ENCODE measurements at places on chromosomes 7 and 10.

- no peaks in the 10 kb centered on the region for H3K4me1 ChIP-seq
- no peaks in the 10 kb centered on the region for H3K27me3 ChIP-seq
- H3K4me3 ChIP-seq = no peak overlapping the region
- no peak overlapping the region for H3K27ac ChIP-seq
- no peak for DNase-seq
- no peaks in the 10 kb centered on the region for H3K36me3 ChIP-seq
Measured at GRCh38 chr7:15280078-15280733, 281.6 kb downstream of the AGMO start.

DNA sequence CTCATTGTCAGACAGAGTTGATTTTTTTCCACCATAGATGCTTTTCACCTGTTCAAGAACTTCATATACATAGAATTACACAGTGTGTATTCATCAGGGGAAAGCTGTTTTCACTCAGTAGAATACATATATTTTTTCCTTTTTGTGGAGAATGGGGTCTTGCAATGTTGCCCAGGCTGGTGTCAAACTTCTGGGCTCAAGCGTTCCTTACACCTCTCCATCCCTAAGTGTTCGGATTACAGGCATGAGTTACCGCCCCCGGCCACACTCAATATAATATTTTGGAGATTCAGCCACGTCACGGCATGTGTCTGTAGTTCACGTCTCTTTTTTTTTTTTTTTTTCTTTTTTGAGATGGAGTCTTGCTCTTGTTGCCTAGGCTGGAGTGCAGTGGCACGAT is 7.5 kb upstream of the SMC3 start:
- H3K36me3 ChIP-seq = no peaks in the 10 kb centered on the region
- H3K4me1 ChIP-seq = no peaks in the 10 kb centered on the region
- no peak overlapping the region for H3K4me3 ChIP-seq
- H3K27ac ChIP-seq = no peak overlapping the region
- DNase-seq = no peak
- no peaks in the 10 kb centered on the region for H3K27me3 ChIP-seq

GRCh38 chr7:157676456-157677255 is 339.9 kb downstream of the DNAJB6 start:
- H3K27me3 ChIP-seq = peaks cover 48% of the 10 kb centered on the region
- no peaks in the 10 kb centered on the region for H3K36me3 ChIP-seq
- H3K4me1 ChIP-seq = no peaks in the 10 kb centered on the region
- no peak overlapping the region for H3K4me3 ChIP-seq
- no peak overlapping the region for H3K27ac ChIP-seq
- DNase-seq = no peak

DNA sequence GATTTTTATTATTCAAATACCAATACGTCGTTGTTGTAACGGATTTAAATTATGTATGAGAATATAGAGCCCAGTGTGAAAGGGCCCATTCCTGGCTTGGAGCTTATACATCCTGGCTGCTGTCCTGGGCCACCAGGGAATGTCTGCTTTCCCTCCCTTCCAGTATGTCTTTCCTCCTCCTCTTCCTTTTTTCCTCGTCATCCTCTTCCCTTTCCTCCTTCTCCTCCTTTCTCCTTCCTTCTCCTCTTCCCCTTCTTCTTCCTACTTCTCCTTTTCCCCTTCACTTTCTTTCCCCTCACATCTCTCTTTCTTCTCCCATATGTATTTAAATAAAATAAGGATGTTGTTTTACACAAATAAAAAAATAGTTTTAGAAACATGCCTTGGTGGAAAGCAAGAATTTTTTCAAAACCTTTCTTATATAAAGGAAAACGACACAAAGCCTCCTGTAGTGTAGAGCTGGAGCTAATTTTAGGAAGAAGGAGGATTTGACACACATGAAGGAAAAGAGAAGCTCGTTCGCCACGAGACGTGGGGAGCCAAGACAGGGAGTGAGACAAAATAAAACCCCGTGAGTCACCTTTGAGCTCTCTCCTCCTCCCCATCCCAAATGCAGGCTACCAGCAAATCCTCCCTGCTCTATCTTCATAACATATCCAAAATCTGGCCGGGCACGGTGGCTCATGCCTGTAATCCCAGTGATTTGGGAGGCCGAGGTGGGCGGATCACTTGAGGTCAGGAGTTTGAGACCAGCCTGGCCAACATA is 301.1 kb upstream of the LYZL1 start:
- DNase-seq = no peak
- peaks cover 15% of the 10 kb centered on the region for H3K4me1 ChIP-seq
- H3K27me3 ChIP-seq = no peaks in the 10 kb centered on the region
- H3K27ac ChIP-seq = no peak overlapping the region

DNA sequence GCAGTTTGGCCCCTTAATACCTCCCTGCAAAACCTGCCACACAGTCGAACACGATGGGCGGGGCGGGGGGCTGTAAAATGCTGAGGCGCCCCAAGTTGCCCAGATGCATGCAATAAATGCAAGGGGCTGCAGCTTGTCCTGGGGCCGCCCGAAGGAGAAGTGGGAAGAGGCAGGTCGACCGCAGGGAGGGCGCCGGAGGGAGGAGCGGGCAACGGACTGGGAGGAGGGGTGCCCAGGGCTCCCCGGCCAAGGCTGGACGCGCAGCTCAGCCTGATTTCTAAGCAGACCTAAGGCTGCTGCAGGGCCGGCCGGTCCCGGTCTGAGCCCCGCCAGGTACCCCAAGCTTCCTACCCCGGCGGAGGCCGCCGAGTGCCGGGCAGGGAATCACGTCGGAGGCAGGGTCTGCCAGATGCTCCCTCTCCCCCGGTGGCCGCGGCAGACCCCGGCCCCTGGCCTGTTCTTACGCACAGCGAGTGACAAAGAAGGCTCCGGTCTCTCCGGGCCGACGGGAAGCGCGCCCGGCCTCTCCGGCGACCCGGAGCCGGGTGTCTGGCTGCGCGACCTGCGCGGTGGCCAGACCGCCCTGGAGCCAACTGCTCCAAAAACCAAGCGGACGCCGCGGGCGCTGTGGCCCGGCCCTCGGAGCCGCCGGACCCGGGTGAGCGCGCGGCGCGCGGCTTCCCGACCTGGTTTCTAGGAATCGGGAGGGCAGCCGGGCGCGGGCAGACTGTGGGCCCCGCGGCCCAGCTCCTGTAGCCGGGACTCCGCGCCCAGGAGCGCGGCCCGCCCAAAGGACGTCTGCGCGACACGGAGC is 744 bp upstream of the EBF3 start:
- no peak overlapping the region for H3K4me3 ChIP-seq
- H3K4me1 ChIP-seq = peaks cover 15% of the 10 kb centered on the region
- H3K27me3 ChIP-seq = peaks cover 98% of the 10 kb centered on the region
- no peaks in the 10 kb centered on the region for H3K36me3 ChIP-seq
- H3K27ac ChIP-seq = no peak overlapping the region

DNA sequence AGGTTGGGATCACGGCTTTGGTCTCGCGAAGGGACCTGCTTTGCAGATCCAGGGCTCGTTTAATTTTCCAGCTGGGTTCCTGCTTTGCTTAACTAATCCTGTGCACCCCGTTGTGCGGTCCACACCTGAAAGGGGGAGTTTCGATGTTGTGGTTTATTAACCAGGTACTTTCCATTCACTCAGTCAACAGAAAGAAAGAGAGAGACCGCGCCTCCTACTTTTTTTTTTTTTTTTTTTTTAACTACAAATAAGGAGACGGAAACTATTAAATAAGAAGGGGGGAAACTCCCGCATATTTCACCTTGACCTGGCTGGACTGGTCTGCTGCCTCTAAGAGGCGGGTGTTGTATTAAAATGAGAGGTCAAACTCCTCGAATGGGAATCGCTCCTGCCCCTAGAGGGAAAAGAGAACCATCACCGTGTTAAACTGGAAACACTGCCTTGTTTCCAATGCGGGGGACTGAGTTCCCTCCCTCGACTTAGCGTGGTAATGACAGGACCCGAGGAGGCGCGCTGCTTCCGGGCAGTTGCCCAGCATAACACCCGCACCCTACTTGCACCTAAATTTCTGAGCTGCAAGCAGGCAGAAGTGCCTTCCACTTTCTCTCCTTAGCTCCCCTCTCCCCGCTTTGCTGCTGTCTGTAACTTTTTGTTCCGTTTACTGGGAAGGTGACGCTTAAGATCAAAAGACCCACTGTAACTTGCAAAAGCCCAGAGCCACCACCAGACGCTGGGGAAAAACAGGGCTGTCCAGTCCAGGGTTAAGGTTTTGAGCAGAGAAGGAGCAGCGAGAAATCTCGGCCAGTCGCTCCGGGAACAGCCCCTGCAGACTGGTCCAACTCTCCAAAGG is 1.1 kb upstream of the ITGB8 start:
- H3K27me3 ChIP-seq = peaks cover 60% of the 10 kb centered on the region
- H3K4me3 ChIP-seq = peak overlapping the region; percentile 52
- peak; percentile 81 for DNase-seq
- H3K27ac ChIP-seq = no peak overlapping the region
- H3K36me3 ChIP-seq = no peaks in the 10 kb centered on the region
- H3K4me1 ChIP-seq = peaks cover 3% of the 10 kb centered on the region

DNA sequence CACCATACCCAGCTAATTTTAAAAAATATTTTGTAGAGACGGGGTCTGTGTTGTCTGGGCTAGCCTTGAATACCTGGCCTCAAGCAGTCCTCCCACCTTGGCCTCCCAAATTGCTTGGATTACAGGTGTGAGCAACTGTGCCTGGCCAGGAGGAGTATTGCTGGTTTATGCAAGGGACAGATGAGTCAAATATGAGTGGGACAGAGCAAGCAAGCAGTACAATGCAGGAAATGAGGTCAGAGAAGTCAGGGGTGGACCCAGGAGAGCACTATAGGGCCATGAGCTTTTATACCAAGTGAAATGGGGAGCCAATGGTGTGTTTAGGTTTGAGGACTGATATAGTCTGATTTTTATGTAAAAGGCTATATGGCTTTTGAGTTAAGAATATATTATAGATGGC is 6.3 kb downstream of the TSPAN13 start:
- no peak overlapping the region for H3K27ac ChIP-seq
- H3K27me3 ChIP-seq = no peaks in the 10 kb centered on the region
- H3K36me3 ChIP-seq = no peaks in the 10 kb centered on the region

DNA sequence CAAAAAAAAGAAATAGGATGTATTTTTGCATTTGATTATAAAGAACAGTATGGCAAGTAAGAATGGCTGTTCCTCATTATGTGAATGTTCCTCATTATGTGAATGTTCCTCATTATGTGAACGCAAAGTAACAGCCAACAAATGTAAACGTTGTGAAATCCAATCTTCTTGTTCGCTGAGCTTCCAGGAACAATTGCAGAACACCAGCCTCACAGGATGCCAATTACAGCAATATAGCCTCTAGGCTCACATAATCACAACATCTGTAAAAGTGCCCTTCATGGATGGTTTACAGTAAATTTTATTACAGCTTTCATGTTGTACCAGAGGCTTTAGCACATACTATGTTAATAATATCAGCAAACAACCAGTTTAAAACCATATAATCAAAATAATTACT is 71.6 kb downstream of the THSD7A start:
- DNase-seq = no peak
- no peaks in the 10 kb centered on the region for H3K36me3 ChIP-seq
- H3K4me1 ChIP-seq = no peaks in the 10 kb centered on the region
- no peak overlapping the region for H3K27ac ChIP-seq
- no peaks in the 10 kb centered on the region for H3K27me3 ChIP-seq

GRCh38 chr7:479948-480499 is 39.6 kb downstream of the PDGFA start:
- no peak overlapping the region for H3K4me3 ChIP-seq
- H3K4me1 ChIP-seq = peaks cover 9% of the 10 kb centered on the region
- no peaks in the 10 kb centered on the region for H3K36me3 ChIP-seq
- peaks cover 5% of the 10 kb centered on the region for H3K27me3 ChIP-seq

DNA sequence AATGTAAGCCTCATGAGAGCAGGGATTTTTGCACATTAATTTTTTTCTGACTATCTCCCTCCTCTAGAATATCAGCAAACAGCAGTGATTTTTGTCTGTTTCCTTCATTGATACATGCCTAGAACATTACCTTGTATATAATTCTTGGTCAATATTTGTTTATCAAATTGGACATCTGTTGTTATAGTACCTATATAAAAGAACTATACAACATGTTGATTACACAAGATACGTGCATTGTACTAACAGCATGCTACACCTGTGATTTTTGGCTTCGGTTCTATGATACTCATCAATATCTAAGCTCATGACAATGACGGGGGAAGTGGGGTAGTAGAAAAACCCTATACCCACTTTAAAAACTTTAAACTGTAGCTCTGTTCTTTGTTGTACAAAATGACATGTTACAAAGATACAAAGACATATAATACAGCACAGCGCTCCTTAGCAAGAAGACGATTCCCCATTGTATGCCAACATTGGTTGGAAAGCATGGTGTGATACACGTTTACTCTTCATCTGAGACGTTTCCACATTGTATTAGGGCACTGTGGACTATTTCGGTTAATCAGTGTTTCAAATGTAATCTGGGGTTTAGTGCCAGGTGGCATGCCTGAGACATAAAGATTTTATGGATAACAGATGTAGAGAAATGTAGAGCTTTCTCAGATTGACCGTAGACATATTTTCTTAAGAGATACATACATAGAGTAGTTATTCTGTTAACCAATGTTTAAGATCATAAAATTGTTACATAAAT is 70.5 kb upstream of the FOXP2 start:
- no peaks in the 10 kb centered on the region for H3K27me3 ChIP-seq
- H3K4me3 ChIP-seq = no peak overlapping the region
- DNase-seq = no peak
- H3K4me1 ChIP-seq = no peaks in the 10 kb centered on the region
- H3K27ac ChIP-seq = no peak overlapping the region

DNA sequence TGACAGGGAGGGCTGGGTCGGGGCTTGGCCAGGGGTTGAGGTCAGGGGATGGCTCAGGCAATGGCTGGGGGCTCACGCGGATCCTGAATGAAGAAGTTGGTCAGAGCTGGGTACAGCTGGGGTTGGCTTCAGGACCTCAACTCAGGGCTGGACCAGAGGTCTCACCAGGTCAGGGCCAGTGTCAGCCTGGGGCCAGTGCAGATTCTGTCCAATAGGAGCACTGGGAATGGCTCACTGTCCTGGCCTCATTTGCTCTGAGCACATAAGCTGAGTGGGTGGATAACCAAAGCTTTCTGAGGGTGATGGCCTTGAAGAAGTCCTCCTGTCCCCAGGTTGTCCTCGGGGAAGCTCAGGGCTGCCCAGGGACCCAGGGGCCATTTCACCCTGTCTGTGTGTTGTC is 54.9 kb upstream of the PCBD1 start:
- H3K4me1 ChIP-seq = peaks cover 49% of the 10 kb centered on the region
- H3K27ac ChIP-seq = no peak overlapping the region
- H3K4me3 ChIP-seq = no peak overlapping the region
- DNase-seq = no peak
- H3K36me3 ChIP-seq = no peaks in the 10 kb centered on the region
- H3K27me3 ChIP-seq = no peaks in the 10 kb centered on the region

GRCh38 chr10:11373717-11374171 is 237.7 kb downstream of the USP6NL start:
- H3K4me3 ChIP-seq = no peak overlapping the region
- H3K4me1 ChIP-seq = no peaks in the 10 kb centered on the region
- H3K27ac ChIP-seq = no peak overlapping the region
- no peak for DNase-seq

All from cardiac muscle cell (in vitro differentiated cells and primary cell).